ENCODE measurements at places on chromosomes 2 and 18. TPM values are rescaled to one million over a fixed set of nuclear protein-coding genes. Genes with fewer than 3 reads are reported as not detected.

DNA sequence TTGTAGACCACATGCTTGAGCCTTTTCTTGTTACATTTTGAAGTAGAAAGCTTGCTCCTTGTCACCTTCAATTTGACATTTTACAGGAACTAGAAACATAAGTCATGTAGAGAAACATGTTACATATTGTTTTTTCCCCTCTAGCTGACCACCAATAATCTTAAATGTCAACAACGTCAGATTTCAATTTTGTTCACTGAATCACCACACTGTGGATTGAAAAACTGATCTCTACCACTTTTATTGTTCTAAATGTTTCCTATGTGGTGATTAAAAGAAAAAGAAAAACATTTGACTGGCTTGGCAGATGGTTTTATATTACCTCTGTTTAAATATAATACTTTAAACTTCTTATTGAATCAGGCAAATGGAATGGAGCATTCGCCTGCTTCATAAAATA lies 87.7 kb downstream of the DSEL start:
- no peak for DNase-seq

DNA sequence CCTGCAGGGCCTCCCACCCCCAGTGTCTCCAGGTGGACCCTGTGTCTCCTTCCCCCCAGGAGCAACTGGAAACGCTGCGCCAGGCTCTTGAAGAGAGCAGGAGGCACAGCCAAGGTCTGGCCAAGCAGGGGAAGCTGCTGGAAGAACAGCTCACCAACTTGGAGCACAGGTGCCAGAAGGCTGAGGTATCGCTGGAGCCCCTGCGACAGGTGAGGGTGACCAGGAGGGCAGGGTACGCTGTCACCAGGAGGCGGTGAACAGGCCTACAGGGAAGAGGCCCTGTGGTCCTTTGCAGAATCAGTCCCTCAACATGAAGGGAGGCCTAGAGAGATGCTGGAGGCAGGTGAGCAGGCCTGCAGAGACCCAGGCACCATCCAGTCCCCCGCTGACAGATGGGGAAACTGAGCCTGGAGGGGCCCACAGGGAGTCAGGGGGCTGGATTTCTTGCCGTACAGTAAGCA lies 15.6 kb upstream of the SNED1 start:
- no peak for DNase-seq

DNA sequence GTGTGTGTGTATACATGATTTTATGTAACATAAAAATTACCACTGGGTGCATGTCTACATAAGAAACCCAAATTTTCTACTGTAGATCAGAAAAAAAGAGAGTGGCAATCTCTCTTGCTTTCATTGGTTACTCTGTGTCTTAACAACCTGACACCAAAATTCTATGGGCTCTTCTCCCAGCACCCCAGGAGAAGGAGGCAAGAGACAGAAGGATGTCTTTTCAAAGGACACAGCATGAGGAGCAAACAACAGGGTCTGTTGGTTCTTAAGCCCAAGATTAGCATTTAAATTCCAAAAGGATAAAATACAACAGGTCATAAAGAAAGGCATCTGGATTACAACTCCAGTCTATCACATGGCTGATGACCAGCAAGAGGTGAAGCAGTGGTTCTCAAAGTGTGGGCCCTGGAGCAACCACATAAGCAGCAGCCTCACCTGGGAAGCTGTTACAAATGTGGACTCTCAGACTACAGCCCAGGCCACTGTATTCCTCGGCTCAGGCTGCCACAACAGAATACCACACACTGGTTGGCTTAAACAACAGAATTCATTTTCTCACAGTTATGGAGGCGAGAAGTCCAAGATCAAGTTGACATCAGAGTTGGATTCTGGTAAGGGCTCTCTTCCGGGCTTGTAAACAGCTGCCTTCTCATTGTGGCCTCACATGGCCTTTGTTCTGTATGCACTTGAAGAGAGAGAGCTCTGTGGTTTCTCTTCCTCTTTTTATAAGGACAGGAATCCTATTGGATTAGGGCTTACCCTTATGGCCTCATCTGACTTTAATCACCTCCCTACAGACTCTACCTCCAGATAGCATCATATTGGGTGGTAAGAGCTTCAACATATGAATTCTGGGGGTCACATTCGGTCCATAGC lies 79.8 kb upstream of the RNF152 start:
- DNase-seq: no peak

GRCh38 chr2:18346344-18346743 lies 214.1 kb downstream of the RDH14 start:
- no peak for DNase-seq

The MYO3B gene
- 0.13 TPM for total RNA-seq

DNA sequence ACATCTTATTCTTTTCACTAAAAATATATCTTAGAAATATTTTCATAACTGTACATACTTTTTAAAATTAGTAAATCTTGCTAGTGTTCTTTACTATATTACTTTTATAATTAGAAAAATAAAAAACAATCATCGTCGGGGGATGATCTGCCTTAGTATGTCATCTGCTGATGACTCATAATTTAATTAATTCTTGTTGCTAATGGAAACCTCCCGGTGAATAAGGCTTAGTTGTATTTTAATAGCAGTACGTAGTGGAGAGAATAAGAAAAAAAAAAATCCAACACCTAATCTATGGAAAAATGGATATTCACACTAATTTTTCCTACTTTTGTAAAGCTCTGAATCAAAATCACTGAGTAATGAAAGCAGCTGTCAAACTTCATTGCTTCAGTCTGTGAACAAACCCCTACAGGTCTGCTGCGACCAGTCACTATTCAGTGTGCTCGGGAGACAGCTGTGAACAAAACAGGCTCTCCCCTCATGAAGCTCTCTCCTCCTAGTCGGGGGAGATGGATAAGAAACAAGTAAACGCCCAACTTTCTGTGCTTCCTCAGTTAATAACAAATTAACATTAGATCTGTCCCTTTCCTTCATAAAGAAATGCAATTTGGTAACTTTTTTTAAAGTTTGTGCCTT lies 97.4 kb upstream of the UPP2 start:
- DNase-seq: peak; percentile 41

GRCh38 chr2:73896362-73897239 lies 3.8 kb downstream of the ACTG2 start:
- DNase-seq: no peak

DNA sequence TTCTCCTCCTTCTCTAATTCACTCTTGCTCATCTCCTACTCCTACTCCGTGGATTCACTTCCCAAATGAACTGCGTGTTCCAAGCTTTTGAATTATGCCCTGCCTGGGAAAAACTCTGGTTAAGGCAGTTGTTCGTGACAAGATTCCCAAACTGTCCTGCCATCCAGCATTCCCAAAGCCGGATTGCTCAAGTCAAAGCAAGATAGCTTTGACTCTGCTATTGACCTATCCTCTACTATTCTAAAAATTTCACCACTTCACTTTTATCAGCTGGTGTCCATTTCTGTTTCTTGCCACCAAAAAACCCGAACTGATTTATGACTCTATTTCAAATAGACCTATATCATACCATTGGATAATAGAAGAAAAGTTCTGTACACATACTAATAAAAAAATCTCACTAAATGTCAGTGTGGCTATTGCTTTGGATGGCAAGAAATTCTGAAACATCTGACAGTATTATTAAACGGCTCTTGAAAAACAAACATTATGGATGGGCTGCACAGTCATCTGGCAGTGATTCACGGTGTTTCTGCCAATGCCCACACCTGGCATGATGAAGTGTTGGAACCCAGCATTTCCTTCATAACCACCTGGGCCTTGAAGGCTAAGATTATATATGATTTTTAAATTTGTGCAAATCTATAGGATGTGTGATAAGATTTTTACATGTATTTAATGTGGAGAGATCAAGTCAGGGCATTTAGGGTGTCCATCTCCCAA lies 87.4 kb downstream of the NCKAP5 start:
- no peak for DNase-seq

The RBM44 gene
- total RNA-seq: 1.4 TPM

- DNase-seq: no peak
Observed at GRCh38 chr18:37489011-37489410, 76.6 kb downstream of the CELF4 start.

DNA sequence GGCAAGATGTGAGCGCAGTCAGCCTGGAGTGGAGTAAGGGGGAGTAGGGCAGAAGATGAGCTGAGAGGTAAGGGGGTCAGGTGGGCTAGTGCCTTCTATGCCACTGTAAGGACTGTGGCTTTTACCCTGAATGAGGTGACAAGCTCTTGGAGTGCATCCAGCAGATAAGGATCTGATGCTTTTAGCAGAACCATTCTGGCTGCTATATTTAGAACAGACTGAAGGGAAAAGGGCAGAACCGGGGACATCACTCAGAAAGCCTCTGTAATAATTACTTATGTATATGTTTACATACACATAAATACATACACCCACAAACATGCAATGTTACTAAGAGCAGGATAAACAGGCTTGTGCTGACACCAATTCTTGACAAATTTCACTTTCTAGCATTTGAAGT lies 124.8 kb downstream of the DTNB start:
- DNase-seq: no peak

DNA sequence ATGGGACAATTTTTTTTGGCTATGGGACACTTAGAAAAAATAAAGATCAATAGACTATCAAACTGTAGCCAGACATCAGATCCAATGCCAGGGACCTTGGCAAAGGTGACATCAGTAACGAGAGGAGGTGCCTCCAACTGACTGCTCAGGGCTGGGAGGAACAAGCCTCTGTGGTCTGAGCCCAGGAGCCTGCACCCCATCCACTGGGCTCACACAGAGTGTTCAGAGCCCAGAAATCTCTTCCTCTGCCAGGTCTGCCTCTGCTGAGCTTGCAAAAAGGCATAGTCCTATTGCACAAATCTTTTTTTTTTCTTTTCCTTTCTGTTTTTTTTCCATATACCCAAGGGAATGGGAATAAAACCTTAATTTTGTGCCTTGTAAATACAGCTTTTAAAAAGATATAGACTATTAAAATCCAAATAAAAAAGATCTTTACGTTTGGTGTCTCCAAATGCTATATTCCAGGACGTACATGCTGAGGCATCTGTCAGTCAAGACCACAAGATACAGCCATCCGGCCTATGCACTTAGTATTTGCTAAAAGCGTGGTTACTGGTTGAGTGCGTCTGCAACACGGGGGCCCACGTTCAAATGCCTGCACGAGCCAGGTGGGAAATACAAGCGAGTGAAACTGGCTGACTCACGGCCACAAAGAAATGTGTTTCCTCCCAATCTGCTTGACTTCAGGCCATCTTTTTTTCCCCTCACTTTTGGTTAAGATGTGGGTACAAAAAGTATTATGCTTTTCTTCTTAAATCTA lies 7.8 kb upstream of the ARHGAP25 start:
- DNase-seq: no peak

DNA sequence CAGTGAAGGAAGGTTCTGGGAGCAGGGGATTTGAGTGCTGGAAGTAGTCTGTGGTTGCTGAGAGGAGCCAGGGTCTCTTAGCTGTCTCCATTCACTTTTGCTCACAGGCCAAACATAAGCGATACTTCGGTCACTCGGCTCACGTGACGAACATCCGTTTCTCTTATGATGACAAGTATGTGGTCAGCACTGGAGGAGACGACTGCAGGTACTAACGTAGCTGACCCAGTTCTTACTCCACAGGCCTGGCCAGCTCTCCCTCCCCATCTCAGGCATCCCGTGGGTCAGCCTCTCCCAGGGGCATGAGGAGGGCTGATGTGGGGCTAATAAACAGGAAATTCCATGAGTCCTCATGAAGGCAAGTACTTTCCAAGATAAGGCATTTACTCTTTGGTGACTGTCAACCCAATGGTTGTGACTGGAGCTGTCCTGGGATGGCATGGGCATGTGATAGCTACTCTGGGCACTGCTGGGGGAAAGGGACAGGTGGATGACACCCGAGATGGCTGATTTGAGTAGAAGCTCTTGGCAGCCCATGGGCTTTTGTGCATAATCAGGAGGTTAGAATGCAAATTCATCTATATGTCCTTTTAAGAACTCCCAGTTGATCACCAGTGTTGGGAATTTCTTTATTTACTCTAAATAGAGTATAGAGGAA lies 81.6 kb downstream of the RTN4 start:
- DNase-seq: no peak

- DNase-seq: no peak
Observed at GRCh38 chr2:176172007-176172894, 15.1 kb downstream of the HOXD3 start.

DNA sequence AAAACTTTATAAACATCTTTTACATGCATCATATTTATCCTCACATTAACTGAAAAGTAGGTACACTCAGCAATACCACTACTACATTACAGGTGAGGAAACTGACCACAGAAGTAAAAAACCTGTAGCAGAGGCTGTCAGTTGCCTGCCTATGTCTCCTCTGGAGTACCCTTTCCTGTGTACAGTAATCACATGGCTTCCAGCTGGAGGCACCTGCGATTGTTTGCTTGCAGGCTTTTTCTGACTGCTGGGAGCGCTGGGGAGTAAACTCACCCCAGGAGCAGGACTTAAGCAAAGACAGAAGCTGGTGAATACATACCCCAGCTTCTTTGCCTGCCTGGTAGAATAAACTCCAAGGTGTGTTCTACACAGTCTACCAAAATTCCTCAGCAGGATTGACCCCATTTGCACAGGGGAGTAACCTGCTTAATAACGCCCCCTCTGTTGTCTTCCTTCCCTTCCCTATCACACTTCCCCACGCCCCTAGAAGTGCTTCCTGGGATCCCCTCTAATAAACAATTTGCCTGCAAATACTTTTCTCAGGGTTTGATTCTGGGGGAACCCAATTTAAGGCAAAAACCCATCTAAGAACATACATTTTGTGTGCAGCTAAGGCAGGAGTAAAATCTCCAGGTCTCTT lies 138.9 kb downstream of the PTH2R start:
- DNase-seq: no peak

DNA sequence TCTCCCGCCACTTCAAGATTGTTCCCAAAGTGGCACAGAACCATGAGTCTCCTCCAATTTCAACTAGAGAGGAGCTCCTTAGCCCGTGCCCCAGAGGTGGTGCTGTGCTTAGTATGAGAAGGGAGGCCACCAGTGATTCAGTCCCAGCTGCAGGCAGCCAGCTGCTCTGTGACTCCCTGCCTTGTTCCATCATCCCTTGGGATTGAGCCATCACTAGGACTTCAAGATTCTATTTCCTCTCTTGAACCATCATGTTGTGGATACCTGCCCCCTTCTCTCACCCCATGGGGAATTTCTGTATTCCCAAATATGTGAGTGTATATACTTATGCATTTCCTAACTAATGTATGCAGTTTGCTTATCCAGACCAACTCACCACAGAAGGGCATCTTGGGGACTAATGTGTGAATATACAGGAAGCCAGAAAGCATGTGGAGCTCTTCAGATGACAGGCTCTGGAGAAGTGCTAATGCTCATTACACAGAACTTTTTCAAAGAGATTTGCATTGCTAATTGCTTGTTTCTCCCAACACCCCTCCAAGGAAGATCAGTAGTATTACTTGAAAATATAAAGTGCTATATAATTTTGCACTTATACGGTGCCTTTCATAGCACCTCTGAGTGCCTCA lies 111.0 kb upstream of the MAP3K20 start:
- peak; percentile 39 for DNase-seq

DNA sequence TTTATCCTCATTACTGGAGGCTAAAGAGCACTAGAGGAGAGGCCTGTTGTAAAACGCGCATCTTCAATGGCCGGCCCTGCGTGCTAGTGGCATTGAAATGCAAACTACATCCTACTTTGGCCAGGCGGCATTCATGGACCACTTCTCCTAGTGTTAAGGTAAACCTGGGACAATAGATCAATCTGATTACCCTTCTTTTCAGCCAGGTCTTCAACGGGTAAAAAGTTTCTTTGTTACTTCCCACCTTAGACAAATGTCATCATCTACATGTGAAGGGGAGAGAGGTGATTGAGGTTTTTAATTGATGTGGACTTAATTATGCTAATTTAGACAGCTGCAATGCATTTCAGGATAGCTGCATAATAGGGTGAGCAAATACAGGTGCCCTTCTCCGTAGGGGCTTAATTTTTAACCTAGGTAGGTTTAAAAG lies 628.0 kb downstream of the ZEB2 start:
- DNase-seq: no peak
